ENCODE measurements at places on chromosomes 1 and 21. TPM values are rescaled to one million over a fixed set of nuclear protein-coding genes. Genes with fewer than 3 reads are reported as not detected.
A peak's percentile ranks its signal among the peaks of the same experiment; 100 is the strongest.

GRCh38 chr1:90957497-90957896 is 64.3 kb downstream of the ZNF644 start:
- no peak for DNase-seq

GRCh38 chr1:241934201-241934848 is 23.2 kb upstream of the BECN2 start:
- peak; percentile 30 for DNase-seq

DNA sequence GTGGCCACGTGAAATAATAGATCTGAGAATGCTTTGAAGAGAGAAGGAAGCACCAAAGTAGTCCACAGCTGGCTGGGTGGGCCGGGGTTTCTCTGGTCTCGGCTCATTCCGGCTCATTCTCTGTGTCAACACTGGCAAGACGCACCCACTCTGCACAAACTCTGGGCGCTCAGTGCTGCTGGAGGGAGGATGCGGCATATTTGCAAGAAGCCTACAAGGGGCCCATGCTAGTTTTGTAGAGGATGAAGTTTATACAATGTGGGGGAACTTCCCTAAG is 28.8 kb upstream of the TMPRSS2 start:
- no peak for DNase-seq

Gene CELA3B
- not detected for polyA plus RNA-seq

Gene GBP7
- polyA plus RNA-seq = not detected

- DNase-seq = no peak
These were observed 54.3 kb downstream of the ABL2 start for GRCh38 chr1:179175011-179175841.

- no peak for DNase-seq
These were observed 361.4 kb upstream of the PTBP2 start for GRCh38 chr1:96360036-96360795.

- DNase-seq = peak; percentile 69
These were observed 42.8 kb upstream of the DMBX1 start for GRCh38 chr1:46446646-46447498.

DNA sequence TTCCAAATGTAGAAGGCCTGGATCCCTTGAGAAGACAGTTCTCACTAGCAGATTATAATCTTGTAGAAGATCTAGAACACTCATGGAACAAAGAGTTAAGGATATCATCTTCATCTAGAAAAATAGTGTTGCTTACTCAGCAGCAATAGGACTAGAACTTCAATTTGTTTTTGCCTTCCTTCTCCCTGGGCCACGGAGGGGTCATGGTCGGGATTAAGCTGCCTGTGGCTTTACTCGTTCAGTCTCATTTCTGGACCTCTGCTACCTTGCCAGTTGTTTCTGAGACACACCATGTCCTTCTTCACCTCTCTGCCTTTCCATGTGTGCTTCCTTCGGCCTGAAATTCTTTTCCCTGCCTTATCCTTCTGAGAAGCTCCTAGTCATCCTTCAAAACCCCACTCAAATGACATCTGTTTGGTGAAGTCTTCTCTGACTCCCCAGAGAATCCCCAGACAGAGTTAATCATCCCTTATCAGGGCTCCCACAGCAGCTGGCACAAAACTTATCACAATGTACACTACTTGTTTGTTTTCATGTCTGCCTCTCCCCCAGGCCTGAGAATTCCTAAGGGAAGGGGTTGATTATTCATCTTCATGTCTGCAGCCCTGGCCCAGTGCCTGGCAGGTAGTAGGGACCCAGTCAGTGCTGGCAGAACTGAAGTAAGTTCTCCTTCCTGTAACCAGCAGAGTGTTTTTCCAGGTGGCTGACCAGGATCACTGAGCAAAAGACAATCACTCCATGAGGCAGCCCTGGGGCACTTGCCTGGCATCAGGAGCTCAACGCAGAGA is 15.5 kb upstream of the SNX27 start:
- DNase-seq = no peak

GRCh38 chr1:203990118-203990517 is 82.8 kb upstream of the SOX13 start:
- DNase-seq = no peak

All from left renal pelvis (tissue), 4 donors.